ENCODE measurements at places on chromosomes 1 and 21.

GRCh38 chr21:40049031-40049930 lies 182.0 kb downstream of the PCP4 start:
- DNase-seq = peak; percentile 72

DNA sequence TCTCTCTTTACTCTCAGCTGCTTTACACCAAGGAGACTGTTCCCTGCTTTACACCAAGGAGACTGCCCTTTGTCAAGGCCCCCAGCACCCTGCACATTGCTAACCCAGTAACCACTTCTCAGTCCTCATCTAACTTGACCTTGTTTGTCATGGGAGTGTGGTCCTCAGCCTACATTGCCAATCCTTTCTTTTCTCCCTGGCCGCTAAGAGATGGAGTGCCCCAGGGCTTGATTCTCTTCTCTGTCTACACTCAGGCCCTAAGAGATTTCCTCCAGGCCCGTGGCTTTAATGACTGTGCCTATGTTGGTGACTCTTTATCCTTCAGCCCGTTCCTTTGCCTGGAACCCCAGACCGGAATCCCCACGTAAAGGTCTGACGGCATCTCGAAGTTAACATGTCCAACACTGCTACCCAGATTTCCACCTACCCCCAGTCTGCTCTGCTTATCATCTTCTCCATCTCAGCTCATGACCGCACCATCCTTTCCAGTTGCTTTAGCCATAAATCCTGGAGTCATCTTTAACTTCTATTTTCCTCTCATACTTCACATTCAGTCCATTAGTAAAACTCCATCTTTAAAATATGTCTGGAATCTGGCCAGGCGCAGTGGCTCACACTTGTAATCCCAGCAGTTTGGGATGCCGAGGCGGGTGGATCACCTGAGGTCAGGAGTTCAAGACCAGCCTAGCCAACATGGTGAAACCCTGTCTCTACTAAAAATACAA lies 9.5 kb upstream of the SEMA4A start:
- DNase-seq = no peak

GRCh38 chr1:61337441-61337951 lies 255.1 kb downstream of the NFIA start:
- no peak for DNase-seq

- DNase-seq = no peak
These were observed 83.9 kb downstream of the DYRK1A start for GRCh38 chr21:37450445-37450941.

DNA sequence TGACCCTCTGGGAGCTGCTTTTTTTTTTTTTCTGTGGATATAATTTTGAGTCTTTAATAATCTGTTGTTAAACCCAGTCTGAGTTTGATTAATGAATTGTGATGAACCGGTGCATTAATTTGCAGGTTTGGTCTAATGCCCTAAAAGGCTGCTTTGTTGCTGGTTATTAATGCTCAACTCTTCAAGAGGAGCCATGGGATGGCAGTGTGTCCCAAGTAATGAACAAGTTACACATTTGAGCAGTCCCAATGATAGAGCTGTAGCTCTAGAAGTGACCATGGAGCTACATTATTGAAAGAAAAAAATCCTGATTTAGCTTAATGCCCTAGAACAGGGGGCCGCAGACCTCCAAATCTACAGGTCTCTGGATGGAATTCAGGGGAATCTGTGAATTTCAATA lies 53.1 kb downstream of the RWDD3 start:
- peak; percentile 41 for DNase-seq

GRCh38 chr1:92739669-92740524 lies 45.0 kb downstream of the EVI5 start:
- DNase-seq = no peak

DNA sequence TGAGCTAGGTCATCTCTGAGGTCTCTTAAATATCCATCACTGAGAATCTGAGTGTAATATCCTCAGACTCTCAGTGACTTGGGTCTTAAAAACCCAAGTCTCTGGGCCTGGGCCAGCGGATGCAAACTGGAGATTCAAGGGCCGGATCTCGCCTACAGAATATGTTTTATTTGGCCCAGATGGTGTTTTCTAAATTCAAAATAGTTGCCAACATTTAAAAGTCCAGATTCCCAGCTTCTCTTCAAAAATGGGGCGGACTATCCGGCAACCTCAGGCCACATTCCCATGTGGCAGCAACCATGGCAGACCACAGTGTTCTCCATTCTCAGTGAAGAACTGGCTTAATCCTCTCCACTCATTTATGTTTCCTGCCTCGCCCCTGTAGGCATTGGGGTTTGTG lies 12.7 kb upstream of the HEYL start:
- DNase-seq = no peak

DNA sequence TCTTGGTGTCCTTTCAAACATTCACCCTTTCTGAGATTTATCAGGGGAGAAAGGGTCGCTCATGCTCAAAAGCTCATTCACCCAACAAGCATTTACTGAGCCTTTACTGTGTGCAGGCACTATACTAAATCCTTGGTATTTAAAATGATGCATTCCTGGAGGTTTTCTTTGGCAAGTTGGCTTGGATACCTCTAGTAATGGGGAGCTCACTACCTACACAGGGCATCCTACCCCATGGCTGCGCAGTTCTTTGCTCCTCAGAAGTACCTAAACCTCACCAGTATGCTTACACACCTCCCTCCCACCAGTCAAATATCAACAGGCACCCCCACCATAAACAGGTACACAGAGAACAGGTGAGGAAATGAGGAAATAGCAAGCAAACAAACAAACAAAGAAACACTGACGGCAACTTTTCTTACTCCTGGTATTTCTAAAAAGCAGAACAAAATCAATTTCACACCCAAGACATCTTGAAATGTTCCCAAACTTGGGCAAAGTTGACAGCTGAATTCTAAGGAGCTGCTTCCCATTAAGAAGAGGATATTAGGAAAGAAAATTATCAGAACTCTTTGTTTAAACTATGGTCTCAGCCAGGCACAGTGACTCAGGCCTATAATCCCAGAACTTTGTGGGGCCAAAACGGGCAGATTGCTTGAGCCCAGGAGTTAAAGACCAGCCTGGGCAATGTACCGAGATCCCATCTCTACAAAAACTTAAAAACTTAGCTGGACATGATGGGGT lies 104.8 kb downstream of the PSMG1 start:
- DNase-seq = no peak

DNA sequence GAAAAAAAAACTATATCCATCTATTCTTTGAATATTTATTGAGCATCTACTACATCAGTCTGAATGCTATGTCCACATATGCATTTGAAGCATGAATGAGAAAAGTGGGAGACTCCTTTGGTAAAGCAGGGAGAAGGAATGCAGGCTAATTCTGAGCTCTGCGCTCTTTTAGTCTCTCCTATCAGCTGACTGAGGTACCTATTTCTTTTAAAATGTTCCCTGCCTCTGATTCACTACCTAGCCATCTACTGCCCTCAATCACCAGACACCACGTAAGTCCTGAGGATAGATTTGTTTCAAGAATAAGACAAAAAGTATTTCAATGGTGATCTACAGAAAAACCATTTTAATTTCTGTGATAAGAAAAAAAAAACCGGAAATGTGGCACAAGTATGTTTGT lies 3.8 kb upstream of the RGS13 start:
- DNase-seq = no peak

- DNase-seq = no peak
These were observed 198.6 kb downstream of the KIF26B start for GRCh38 chr1:245353411-245353810.

GRCh38 chr1:17013491-17014320 lies 2.0 kb upstream of the ATP13A2 start:
- DNase-seq = no peak

- DNase-seq = no peak
These were observed 35.8 kb downstream of the UBIAD1 start for GRCh38 chr1:11308699-11309224.

GRCh38 chr1:89547563-89548116 lies 23.0 kb downstream of the LRRC8B start:
- DNase-seq = peak; percentile 34

GRCh38 chr1:161083748-161084596 lies 5.4 kb downstream of the NECTIN4 start:
- no peak for DNase-seq

DNA sequence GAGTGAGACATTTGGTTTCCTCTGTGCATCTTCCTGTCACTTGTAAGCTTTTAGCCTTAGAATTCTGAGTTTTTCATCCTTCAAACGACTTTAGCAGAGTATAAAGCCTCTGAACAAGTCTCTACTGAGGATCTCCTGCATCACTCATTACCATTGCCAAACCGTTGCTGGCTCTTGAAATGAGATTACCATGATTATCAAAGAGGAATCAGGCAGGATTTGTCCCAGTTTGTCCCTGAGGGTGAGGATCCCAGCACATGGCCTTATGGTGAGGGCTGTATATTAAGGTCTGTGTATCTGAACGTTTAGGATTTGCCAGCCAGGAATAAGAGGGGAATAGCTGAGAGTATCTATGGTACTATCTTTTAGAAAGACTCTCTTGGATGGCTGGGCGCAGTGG lies 169.5 kb upstream of the L1TD1 start:
- DNase-seq = no peak

Measured in NCI-H1105 treated with DMSO at 0.1 percent for 48 hours (cell line).